ENCODE measurements at places on chromosomes 3 and 15.

- DNase-seq: no peak
Observed at GRCh38 chr15:89329329-89330084, 5.1 kb downstream of the POLG start.

GRCh38 chr3:149917124-149917667 lies 53.5 kb downstream of the PFN2 start:
- no peak for DNase-seq

DNA sequence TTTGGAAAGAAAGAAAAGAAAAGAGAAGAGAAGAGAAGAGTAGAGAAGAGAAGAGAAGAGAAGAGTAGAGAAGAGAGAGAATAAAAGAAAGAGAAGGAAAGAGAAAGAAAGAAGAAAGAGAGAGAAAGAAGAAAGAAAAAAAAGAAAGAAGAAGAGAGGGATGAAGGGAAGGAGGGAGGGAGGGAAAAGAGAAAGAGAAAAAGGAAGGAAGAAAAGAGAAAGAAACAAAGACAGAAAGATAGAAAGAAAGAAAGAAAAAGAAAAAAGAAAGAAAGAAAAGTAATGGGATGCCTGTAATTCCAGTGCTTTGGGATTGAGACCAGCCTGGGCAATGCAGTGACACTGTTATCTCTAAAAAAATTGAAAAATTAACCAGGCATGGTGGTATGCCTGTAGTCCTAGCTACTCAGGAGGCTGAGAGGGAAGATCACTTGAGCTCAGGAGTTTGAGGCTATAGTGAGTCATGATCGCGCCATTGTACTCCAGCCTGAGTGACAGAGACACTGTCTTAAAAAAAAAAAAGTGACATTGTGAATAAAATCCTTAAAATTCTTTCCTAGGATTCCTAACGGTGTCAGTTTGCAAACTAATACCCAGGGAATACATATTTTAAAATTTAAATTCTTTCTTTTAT lies 1.7 kb downstream of the RASL12 start:
- DNase-seq: no peak

DNA sequence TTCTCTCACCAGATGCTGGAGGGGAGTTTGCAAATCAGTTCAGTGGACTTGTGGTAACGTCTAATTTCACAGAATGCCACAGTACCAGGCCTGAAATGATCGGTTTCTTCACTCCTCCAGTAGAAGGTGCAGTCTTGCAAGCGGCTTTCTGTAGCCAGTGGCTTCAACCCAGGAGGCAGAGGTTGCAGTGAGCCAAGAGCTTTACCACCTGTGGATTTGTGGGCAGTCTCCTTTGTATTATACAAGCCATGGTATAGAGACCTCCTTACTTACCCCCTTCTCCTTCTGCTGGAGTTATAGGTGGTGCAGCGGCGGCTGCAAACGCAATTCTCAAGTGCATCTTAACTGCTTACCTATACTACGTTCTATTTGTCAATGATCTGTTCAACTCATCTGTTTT lies 17.6 kb downstream of the EIF2AK4 start:
- DNase-seq: no peak

GRCh38 chr3:158781849-158782248 lies 20.0 kb upstream of the MFSD1 start:
- DNase-seq: no peak

GRCh38 chr3:173753593-173753992 lies 356.0 kb downstream of the NLGN1 start:
- DNase-seq: no peak

GRCh38 chr15:48388016-48388851 lies 57.0 kb downstream of the DUT start:
- DNase-seq: no peak

DNA sequence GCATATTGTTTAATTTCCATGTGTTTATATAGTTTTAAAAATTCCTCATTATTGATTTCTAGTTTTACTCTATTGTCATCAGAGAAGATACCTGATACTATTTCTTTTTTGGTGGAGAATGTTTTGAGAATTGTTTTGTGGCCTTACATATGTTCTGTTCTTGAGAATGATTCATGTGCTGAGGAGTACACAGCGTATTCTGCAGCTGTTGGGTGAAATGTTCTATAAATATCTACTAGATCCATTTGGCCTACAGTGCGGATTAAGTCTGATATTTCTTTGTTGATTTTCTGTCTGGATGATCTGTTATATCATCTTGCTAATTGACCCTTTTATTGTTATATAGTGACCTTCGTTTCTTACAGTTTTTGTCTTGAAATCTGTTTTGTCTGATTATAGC lies 109.7 kb downstream of the UBE2E2 start:
- no peak for DNase-seq

- DNase-seq: no peak
Observed at GRCh38 chr3:180870008-180870699, 42.3 kb upstream of the FXR1 start.

Measured in stimulated activated CD8-positive, alpha-beta memory T cell treated with anti-CD3 and anti-CD28 coated beads, Interleukin-4, amount 100 ng/mL, for 4 hours (primary cell).